ENCODE measurements at places on chromosomes 1 and 21. TPM values are rescaled to one million over a fixed set of nuclear protein-coding genes. Genes with fewer than 3 reads are reported as not detected.

- DNase-seq = no peak
Observed at GRCh38 chr1:210233495-210234328, 1.1 kb downstream of the SERTAD4 start.

GRCh38 chr1:4724695-4725250, 70.4 kb downstream of the AJAP1 start:
- DNase-seq = no peak

HEYL gene
- polyA plus RNA-seq = 24.7 TPM

PLPP3 gene
- 128 TPM for polyA plus RNA-seq

HES3 gene
- polyA plus RNA-seq = not detected
